Mammary microvascular endothelial cell (primary cell): ENCODE measurements at places on chromosomes 5 and 9. TPM values are rescaled to one million over a fixed set of nuclear protein-coding genes. Genes with fewer than 3 reads are reported as not detected.

GRXCR2 gene
- not detected in 2 replicates for total RNA-seq

CDK7 gene
- 48.6 and 49.0 TPM in 2 replicates for total RNA-seq

NPR3 gene
- under 0.01 and 0.05 TPM in 2 replicates for total RNA-seq

CCNI2 gene
- 0.25 TPM in 1 of 2 replicates, not detected in the other for total RNA-seq

SLC6A18 gene
- not detected in 2 replicates for total RNA-seq

SMIM27 gene
- 2.8 and 5.0 TPM in 2 replicates for total RNA-seq

BHMT gene
- not detected in 2 replicates for total RNA-seq

TMC1 gene
- total RNA-seq: 0.13 TPM in 1 of 2 replicates, not detected in the other

RICTOR gene
- 11.2 and 12.5 TPM in 2 replicates for total RNA-seq

CA9 gene
- total RNA-seq: not detected in 2 replicates

OBP2B gene
- not detected in 2 replicates for total RNA-seq

CRHBP gene
- total RNA-seq: not detected in 2 replicates

CDKN2A gene
- 40.8 and 43.6 TPM in 2 replicates for total RNA-seq

WNT8A gene
- total RNA-seq: not detected in 2 replicates

GGTA1 gene
- total RNA-seq: 0.10 and 0.13 TPM in 2 replicates

HAUS6 gene
- total RNA-seq: 15.0 and 20.1 TPM in 2 replicates

TRIM7 gene
- 13.6 and 16.6 TPM in 2 replicates for total RNA-seq

MED7 gene
- 7.9 and 8.8 TPM in 2 replicates for total RNA-seq

TAL2 gene
- not detected in 2 replicates for total RNA-seq

KCNT1 gene
- not detected in 2 replicates for total RNA-seq

FUBP3 gene
- total RNA-seq: 21.5 and 23.4 TPM in 2 replicates

CTXN3 gene
- total RNA-seq: not detected in 2 replicates

BTNL8 gene
- not detected in 2 replicates for total RNA-seq

TICAM2 gene
- total RNA-seq: 0.44 and 2.7 TPM in 2 replicates

SLC1A1 gene
- 9.1 and 12.4 TPM in 2 replicates for total RNA-seq

GPR151 gene
- not detected in 2 replicates for total RNA-seq

FIBCD1 gene
- not detected in 2 replicates for total RNA-seq

GMCL2 gene
- total RNA-seq: not detected in 2 replicates

CMYA5 gene
- total RNA-seq: under 0.01 TPM in 2 replicates

ELL2 gene
- 25.0 and 26.1 TPM in 2 replicates for total RNA-seq

LECT2 gene
- total RNA-seq: not detected in 2 replicates

CFAP77 gene
- total RNA-seq: not detected in 2 replicates

SYK gene
- not detected in 2 replicates for total RNA-seq

UCK1 gene
- total RNA-seq: 22.5 and 25.4 TPM in 2 replicates

FAM200C gene
- total RNA-seq: 2.3 and 4.3 TPM in 2 replicates

CYLC2 gene
- total RNA-seq: not detected in 2 replicates

CDH12 gene
- not detected in 2 replicates for total RNA-seq

LCP2 gene
- 8.8 and 9.4 TPM in 2 replicates for total RNA-seq

MLANA gene
- total RNA-seq: not detected in 2 replicates

ADAMTSL2 gene
- total RNA-seq: not detected in 2 replicates
